ENCODE measurements at places on chromosomes 11 and 22.

DNA sequence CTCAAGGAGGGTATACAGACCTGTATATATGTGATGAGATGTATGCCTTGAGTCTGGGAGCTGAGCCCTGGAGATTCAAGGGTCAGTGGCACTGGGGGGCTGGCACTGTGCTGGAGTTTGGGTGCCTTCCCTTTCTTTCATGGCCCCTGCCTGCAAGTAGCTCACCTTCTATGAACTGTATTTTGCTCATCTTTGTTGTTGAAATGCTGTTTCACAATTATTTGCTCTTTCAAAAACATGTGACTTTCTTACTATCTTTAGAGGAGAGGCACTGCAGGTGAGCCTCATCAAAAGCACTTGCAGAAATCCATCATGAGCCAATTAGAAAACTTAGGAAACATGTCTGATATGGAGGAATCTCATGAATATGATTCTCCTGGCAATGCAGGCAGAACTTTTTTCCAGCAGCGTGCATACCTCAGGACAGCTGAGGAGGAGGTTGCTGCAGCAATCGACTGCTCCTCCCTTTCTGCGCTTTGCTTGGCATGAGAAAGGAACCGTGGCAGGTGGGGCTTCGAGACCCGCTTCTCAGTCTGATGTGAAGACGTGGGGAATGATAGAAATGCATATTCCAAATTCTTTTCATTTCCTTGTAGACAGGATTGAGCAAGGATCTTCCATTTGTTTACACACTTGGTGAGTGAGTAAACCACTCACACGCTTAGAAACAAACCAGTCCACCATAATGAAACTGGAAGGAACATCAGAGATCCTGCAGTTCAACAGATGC, 178.4 kb upstream of the E2F8 start:
- DNase-seq: no peak

DNA sequence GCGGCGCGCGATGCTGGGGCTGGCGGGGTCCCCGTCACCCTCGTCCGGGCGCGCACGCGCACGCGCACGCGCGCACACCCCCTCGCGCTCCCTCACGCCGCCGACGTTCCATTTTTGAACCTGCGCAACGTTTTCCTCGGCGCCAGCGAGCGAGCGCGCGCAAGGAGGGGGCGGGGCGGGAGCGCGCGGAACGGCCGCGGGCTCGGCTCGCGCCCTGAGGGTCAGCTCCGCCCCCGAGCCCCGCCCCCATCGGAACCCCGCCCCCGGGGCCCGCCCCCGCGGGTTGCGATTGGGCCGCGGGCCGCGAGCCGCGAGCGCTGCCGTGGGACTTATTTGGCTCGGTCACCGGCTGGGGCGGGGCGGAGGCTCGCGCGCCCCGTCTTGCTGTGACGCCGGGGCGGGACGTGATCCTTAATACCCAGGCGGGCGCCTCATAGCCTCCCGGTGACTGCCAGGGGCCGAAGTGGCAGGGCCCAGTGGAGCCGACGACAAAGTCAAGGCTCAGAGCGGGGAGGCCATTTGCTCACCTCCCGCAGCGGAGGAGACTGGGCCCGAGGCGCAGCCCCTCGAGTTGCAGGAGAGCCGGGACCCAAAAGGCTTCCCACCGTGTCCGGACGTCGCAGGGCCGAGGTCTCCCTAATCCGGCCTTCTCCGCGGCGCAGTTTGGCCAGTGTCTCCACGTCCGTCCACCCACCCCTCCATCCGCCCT, at the start of gene CBX7:
TSS of gene CBX7 (minus strand) at position 170 of the 709 bp plus-strand sequence. CDS start 236 bp downstream, outside the sequence.
- peak; percentile 92 for DNase-seq

- DNase-seq: no peak
Measured at GRCh38 chr11:60566776-60567175, 51.6 kb downstream of the MS4A13 start.

GRCh38 chr22:27885977-27886842, 32.8 kb downstream of the PITPNB start:
- no peak for DNase-seq

GRCh38 chr11:20559523-20560300, 39.7 kb upstream of the SLC6A5 start:
- no peak for DNase-seq

GRCh38 chr11:534396-535209, 773 bp downstream of the HRAS start:
- DNase-seq: peak; percentile 8

- DNase-seq: no peak
Measured at GRCh38 chr11:86698639-86699038, 26.2 kb upstream of the ME3 start.

- no peak for DNase-seq
Measured at GRCh38 chr11:84993386-84993785, 633.8 kb downstream of the DLG2 start.

- DNase-seq: no peak
Measured at GRCh38 chr11:19243613-19244012, 2.9 kb upstream of the E2F8 start.

DNA sequence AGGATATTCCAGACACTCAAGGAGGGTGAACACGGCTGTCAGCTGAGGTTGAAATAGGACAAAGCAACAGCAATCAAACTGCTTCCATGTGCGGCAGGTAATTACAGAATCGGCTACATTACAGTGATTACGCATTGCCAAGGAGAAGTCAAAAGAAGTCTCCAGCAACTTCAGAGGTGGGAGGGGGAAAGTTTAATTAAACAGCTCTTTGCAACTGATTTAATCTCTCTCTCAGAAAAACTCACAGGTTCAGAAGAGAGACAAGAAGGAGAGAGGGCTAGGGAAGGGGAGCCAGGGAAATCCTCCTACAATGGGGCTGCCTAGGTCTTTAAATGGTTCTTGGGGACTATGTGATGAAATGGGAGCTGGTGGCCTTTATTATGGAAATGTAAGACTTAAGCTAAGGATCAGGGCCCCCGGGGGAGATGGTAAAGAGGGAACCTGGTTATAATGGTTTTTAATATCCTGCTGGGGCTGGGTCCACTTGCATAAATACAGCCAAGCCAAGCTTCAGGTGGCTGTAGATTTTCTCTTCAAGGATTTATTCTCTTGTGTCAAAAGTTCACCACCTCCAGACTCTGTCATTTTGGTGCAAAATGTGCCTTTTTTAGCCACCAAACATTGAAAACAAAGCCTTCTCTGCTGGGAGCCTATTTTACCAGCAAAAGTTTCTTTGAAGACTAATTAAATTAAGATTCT, 354.7 kb upstream of the NARS2 start:
- DNase-seq: no peak

DNA sequence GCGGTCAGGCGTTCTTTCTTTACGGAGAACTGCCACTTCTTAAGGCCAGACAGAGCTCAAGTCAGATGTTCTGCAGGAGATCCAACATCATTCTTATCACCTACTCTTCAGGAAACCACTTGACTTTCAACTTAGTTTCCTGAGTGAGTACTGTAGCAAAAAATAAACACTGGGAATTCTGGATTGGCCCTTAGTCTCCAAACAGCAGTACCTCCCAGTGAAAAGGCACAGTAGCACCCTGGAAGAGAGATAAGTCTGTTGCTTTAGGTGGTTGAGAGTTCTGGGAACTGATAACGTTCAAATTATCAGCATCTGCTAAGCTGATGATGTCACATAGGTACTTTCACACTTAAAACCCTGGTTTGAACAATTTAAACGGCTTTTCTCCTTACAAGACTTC, 971.8 kb upstream of the TENM4 start:
- DNase-seq: no peak

GRCh38 chr11:33687733-33688479, 12.7 kb downstream of the C11orf91 start:
- DNase-seq: no peak

DNA sequence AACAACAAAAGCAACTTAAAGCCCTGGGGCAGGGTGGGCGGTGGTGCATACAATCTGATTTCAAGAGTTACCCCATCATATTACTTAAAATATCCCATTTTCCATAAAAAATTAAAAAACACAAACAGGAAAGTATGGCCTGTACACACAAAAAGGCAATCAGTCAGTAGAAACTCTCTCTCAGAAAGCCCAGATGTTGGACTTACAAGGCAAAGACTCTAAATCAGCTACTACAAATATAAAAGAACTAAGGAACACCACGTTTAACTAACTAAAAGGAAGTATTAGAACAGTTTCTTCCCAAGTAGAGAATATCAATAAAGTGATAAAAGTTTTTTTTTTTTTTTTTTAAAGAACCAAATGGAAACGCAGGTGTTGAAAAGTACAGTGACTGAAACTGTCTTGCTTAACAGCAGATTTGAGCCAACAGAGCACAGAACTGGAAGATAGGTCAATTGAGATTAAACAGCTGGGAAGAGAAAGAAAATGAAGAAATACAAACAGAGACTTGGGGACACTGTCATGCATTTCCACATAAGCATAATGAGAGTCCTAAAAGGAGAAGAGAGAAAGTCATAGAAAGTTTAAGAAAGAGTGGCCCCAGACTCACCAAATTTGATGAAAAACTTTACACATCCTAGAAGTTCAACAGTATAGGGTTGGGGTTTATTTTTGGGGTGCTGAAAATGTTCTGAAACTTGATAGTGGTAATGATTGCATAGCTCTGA, 8.6 kb downstream of the SC5D start:
- DNase-seq: no peak

DNA sequence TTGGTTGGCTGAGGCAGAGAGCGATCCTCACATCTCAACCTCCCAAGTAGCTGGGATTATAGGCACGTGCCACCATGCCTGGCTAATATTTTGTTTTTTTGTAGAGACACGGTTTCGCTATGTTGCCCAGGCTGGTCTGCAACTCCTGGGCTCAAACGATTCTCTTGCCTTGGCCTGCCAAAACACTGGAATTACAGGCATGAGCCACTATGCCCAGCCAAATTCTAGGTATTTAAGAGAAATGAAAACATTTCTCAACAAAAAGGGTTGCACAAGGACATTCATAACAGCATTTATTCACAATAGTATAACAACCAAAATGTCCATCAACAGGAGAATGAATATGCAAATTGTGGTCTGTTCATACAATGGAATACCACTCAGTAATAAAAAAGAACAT, 31.7 kb upstream of the RBX1 start:
- no peak for DNase-seq

Data from activated effector memory CD4-positive, alpha-beta T cell treated with Interleukin-2 at 50 U/mL for 16 hours (primary cell).